ENCODE measurements at places on chromosomes 16 and 17.

DNA sequence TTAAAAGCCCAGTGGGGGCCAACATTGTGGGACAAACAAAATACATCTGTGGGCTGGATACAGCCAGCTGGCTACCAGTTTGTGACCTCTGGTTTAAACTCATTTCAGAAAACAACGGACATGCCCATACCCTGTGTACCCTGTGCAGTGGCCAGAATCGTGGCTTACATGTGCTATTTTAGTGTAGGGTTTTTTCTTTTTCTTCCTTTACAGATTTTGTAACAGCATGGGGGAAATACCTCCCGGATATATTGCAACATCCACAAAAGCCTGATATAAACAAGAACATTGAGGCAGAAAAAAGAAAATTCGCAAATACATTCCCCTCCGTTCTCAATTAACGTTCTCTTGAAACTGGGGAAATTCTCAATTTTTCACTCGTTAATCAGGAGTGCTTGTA, 7.3 kb downstream of the HS3ST4 start:
- peaks cover 29% of the 10 kb centered on the region for H3K27me3 ChIP-seq
- no peaks in the 10 kb centered on the region for H3K36me3 ChIP-seq
- DNase-seq: no peak
- H3K27ac ChIP-seq: no peak overlapping the region
- H3K4me1 ChIP-seq: no peaks in the 10 kb centered on the region

DNA sequence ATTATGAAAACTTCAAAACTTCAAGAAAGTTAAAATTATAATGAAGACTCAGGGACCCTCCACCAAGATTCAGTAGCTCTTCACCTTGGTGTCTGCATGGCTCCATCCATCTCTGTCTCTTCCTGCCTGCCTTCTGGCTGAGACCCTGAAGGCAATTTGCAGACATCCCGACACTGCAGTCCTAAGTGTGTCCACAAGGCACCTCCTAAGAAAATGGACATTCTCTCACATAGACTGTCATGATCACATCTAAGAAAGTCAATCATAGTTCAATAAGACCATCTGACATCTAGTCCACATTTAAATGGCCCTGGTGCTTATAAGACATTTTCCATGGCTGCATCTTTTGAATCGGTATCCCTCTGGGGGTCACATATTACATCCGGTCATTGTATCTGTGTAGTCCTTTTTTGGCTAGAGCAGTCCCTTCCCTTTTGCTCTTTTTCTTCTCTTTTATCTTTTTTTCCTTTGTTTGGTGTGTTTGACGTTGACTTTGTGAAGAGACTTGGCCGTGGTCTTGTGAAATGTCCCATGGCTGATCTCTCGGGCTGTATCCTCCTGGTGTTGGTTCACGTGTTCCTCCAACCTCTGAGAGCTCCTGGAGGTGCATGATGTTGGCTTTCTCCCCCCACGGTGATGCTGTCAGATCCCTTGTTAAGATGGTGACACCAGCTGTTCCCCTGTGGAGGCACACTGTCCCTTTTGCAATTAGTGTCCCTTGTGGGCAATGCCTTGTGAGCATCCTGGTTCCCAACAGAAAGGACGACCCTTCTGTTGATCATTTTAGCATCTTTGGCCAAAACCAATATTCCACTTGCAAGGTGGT, 5.0 kb upstream of the TNFRSF13B start:
- no peaks in the 10 kb centered on the region for H3K36me3 ChIP-seq
- peaks cover 4% of the 10 kb centered on the region for H3K27me3 ChIP-seq
- no peaks in the 10 kb centered on the region for H3K4me1 ChIP-seq
- H3K4me3 ChIP-seq: no peak overlapping the region

- H3K4me3 ChIP-seq: peak overlapping the region; percentile 6
- peak; percentile 95 for DNase-seq
- peaks cover 78% of the 10 kb centered on the region for H3K4me1 ChIP-seq
- peaks cover 38% of the 10 kb centered on the region for H3K36me3 ChIP-seq
- H3K27me3 ChIP-seq: no peaks in the 10 kb centered on the region
These were observed 2.1 kb downstream of the MFAP4 start for GRCh38 chr17:19384723-19385391.

DNA sequence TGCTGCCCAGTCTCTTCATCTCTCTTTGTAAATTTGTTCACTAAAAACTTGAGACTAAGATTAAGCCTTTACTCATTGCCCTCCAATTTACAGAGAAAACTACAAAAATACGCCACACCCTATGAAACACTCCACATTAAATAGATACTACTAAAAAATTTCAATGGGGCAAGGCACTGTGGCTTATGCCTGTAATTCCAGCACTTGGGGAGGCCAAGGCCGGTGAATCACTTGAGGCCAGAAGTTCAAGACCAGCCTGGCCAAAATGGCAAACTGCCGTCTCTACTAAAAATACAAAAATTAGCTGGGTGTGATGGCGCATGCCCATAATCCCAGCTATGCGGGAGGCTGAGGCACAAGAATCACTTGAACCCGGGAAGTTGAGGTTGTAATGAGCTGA, 3.8 kb downstream of the UBE2O start:
- H3K27ac ChIP-seq: no peak overlapping the region
- no peaks in the 10 kb centered on the region for H3K27me3 ChIP-seq
- no peak for DNase-seq
- no peaks in the 10 kb centered on the region for H3K36me3 ChIP-seq

DNA sequence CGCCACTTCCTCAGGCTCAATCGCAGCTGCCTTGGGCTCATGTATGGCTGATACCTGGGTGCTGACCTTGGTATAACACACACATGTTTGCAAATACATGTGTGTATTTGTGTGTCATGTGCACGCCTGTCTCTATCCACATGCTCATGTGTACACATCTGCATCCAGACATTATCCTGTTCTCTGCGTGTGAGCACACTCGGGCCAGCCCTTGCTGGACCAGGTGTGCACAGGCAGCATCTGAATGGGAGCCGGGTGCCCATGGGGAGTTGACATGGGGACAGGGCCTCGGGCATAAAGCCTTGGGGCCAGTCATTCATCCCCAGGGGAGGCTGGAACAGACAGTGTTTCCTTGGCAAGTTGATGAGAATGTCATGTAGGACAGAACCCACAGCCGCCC, 29.1 kb upstream of the CRHR1 start:
- H3K27me3 ChIP-seq: peaks cover 64% of the 10 kb centered on the region
- H3K27ac ChIP-seq: no peak overlapping the region
- no peak for DNase-seq

- DNase-seq: no peak
- H3K4me1 ChIP-seq: no peaks in the 10 kb centered on the region
- no peaks in the 10 kb centered on the region for H3K36me3 ChIP-seq
- H3K27ac ChIP-seq: no peak overlapping the region
These were observed 113.2 kb downstream of the CDYL2 start for GRCh38 chr16:80691111-80691741.
